ENCODE measurements at places on chromosomes 6 and 20.
A peak's percentile ranks its signal among the peaks of the same experiment; 100 is the strongest.

- DNase-seq = no peak
Observed at GRCh38 chr6:37244430-37245310, 12.9 kb upstream of the TBC1D22B start.

GRCh38 chr6:36023996-36024795 is at the start of gene SLC26A8:
SLC26A8 (minus strand) TSS chr6:36024641; CDS start chr6:36019707, 4,934 bp downstream.
- DNase-seq = no peak

DNA sequence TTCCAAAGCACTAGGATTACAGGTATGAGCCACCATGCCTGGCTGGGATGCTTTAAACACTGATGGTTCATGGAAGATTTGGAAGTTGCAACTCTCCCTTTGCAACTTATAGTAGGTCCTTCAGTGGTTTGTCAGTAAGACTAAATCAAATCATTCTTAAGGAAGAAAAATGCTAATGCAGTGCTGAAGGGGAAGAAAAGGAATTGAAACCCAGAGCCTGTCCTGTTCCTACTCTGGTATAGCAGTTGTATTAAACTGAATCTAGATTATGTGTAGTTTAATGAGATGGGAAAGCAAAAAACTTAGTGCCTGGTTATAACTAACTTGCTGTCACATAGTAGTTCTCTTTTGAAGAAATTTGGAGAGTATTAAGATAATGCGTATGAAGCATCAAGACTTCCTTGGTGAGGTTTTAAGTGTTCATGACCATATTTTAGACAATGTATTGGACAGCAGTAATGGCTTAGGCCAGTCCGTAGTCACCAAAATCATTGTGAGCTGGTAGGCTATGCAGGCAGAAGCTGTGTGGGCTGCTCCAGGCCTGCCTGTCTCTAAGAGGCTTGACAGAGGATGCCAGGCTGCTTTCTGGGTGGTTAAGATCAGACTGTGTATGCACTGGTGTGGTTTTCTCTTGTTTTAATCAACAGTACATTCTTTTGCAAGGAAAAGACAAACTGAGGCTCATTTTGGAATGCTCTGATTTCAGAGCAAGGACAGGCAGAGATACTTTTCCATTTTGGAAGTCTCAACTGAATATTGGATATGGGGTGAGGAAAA is 14.0 kb downstream of the PAQR8 start:
- DNase-seq = no peak

- no peak for DNase-seq
Observed at GRCh38 chr6:111441678-111442243, 41.3 kb downstream of the REV3L start.

- DNase-seq = no peak
Observed at GRCh38 chr6:39170389-39170788, 55.4 kb upstream of the SAYSD1 start.

- DNase-seq = no peak
Observed at GRCh38 chr6:144597511-144597910, 312.4 kb downstream of the UTRN start.

GRCh38 chr6:65410309-65410708 is 296.7 kb downstream of the EYS start:
- DNase-seq = no peak

DNA sequence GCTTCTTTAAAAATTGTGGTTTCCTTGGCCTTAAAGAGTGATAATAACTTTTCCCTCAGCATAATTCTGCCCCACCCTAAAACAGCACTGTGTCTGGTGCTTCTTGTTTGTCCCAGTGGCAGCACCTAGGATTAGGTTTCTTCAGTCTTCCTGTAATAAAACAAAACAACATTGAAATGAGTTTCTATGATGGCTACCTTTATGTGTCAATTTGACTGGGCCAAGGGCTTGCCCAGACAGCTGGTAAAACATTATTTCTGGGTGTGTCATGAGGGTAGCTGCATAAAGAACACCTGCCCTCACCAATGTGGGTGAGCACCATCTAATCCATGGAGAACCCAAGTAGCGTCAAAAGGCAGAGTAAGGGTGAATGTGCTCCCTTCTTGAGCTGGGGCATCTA is 117.8 kb downstream of the QRSL1 start:
- no peak for DNase-seq

DNA sequence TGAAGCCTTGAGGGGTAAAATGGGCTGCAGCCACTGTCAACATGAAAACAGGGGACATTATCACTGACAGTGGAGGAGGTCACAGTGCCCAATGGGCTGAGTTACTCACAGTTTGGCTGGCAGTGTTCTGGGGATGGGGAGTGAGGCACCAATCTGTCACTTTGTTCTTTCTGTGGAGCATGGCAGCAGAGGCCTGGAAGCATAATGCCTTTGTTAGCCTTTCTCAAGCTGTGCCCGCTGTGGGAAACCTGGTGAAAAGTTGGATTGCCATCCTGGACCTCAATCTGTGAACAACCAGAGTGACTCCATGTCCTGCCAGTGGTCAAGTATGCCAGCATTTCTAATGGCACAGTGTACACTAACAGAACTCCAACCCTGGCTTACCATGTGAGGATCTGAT is 143.6 kb downstream of the OR2B2 start:
- no peak for DNase-seq

GRCh38 chr6:158358450-158359077 is 46.3 kb downstream of the TULP4 start:
- DNase-seq = no peak

DNA sequence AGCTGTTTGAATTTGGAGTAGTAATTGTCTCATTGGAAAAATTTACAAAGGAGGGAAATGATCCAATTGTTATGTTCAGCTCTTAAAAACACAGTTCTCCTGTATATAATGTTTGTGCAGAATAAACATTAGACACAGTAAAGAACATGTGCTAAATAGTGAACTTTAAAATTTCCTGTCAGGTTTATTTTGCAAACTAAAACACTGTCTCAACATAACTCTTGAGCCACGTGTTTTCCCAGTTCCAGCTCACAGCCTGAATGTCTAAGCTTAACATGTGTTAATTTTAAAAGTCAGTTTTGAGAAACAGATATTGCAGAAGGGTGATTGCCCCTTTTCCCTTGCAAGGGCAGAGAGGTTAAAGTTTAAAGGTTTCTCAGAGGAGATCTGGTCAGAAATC is 20.6 kb downstream of the EPHA7 start:
- no peak for DNase-seq

DNA sequence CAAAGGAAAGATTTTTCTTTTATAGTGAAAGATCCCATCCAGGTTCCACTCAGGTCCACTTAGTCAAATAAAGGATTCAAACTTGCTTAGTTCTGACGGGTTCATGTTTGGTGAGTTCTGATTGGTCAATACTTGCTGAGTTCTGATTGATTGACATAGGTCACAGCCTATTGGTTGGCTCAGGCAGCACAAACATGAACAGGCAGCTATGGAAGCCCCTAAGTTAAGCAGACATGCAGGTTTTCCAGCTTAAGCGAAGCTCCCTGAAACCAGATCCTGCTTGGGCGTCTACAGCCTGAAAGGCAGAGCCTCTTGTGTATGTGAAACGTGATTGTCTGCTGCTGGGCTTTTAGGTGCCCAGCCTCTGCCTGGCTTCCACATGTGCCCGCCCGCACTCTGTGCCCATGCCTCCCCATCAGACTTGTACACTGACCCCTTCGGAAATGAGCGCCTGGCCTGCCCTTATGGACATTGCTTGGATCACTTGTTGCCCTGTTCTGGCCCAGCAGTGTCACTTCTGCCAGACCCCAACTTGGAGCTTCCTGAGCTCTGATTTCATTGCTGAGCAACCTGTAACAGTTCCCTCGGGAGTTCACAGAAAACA is 45.4 kb upstream of the ECI2 start:
- no peak for DNase-seq

DNA sequence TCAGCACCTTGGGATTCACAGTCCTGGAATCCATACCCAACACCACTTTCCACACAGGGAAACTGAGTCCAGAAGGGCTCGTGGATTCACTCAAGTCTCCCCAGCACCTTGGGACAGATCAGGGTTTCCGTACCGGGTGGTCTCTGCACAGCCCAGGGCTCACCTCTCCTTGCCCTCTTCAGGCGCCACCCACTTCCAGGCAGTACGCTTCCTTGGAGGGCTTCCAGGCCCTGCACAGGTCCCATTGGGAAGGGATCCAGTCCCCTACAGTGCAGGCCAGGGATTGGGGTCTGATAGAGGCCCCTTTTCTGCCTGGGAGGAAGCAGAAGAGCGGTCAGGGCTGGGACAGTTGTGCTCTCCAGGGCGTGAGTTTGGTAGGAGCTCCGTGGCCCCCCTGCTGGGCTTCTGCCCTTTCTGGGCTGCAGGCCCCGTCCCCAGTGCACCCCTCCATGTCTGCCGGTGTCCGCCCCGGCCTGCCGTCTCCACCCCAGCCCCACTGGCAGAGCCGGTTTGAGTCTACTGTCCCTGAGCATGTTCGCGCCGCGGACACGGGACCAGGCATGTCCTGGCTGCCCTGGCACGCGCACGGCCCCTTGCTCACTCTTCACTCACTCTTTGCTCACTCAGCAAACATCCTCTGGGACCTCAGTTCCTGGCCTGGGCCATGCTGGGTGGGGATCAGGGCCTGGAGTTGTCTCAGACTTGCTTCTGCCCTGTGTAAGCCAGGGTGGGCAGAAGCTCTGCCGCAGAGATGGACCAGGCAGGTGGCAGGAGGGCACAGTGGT is 12.6 kb downstream of the SRC start:
- peak; percentile 70 for DNase-seq

DNA sequence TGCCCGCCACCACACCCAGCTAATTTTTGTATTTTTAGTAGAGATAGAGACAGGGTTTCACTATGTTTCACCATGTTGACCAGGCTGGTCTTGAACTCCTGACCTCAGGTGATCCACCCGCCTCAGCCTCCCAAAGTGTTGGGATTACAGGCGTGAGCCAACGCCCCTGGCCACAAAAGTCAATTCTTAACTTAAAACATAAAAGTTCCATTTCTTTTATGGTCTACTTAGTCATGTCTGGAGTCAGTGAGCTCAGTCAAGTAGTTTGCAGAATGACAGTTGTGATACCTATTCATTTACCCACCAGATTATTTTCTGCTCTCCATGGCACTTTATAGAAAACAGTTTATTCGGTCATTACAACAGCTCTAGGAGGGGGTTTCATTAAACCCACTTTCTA is 103.1 kb upstream of the ESR1 start:
- DNase-seq = no peak

DNA sequence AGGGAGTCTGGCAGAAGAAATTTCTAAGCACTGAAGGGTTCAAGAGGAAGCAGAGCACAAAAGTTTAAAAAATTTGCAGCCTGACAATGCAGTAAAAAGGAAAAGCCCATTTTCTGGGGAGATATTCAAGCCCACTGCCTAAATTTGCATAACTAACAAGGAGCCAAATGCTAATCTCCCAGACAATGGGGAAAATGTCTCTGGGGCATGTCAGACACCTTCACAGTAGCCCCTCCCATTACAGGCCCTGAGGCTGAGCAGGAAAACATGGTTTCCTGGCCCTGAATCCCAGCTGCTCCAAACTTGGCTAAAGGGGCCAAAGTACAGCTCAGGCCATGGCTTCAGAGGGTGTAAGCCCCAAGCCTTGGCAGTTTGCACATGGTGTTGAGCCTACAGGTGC is 908.5 kb upstream of the MANEA start:
- no peak for DNase-seq

- DNase-seq = no peak
Observed at GRCh38 chr6:25165177-25165576, 114.0 kb upstream of the CARMIL1 start.

DNA sequence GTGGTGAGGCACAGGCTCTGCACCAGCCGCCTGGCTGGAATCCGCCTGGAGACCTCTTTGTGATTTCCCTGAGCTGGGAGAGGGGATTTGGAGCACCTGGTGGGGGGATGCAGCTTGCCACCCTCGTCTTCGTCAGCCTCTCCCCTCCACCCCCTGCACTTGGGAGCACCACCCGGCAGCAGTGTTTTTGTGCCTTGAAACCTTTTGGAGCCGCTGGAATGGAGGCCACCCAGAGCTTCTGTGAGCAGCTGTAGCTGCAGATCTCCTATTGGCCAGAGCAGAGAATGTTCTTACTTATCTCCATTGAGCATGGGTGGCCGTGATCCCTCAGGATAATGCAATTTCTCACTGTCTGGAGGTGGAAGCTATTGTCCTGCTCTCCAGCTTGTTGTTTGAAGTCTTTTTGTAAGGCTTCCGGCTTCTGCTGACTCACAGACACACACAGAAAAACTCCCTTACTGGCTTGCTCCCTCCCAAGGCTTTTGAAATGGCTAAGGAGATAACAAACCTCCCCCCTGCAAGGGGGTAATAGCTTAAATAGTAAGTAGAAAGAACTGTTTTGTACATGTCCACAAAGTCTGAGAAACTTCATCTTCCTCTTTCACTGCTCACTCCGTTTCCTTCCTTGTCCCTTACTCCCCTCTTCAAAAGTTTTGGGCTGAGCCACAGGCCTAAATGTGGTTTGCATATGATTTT is 271.2 kb downstream of the PRL start:
- DNase-seq = no peak

GRCh38 chr20:39835130-39835842 is 853.8 kb downstream of the MAFB start:
- no peak for DNase-seq

DNA sequence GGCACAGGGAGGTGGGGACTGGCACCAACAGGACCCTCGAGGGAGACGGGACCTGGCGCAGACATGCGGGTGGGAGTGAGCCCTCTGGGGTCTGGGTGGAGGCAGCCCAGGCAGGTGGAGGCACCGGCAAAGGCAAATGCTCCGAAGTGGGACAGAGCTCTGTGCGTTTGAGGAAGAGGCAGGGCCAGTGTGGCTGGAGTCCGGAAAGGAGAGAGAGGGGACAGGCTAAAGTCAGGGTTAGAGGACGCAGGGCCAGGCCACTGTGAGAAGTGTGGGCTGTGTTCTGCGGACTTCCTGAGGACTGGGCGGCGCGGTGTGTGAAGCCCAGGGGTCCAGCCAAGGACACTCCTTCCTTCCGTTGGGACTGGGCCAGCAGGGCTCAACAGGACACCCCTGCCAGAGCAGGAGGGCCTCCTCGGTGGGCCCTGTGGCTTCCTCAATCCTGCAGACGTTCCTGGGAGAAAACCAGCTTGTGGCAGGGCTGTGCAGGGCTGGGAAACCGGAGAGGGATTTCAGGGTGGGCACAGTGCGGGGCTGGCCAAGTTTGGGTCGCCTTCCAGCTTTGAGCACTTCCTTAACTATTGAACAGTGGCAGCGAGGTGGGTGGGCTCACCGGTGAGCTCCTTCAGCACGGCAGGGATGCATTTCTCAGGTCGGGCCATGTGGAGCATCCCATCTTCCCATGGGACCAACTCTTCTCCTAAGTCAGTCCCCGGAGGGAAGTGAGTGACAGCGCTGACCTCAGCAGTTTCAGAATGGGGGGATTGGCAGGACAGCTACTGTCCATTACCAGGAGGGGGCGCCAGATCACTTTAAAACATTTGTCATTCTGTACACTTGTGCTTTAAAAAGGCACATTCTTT is 22.5 kb downstream of the MOCS3 start:
- peak; percentile 61 for DNase-seq

GRCh38 chr6:3664625-3665041 is 86.9 kb downstream of the PXDC1 start:
- DNase-seq = no peak

- no peak for DNase-seq
Observed at GRCh38 chr6:131084982-131085381, 21.9 kb upstream of the EPB41L2 start.

All from posterior cingulate gyrus (tissue), 11 donors.